ENCODE measurements at places on chromosomes 11 and 22.

DNA sequence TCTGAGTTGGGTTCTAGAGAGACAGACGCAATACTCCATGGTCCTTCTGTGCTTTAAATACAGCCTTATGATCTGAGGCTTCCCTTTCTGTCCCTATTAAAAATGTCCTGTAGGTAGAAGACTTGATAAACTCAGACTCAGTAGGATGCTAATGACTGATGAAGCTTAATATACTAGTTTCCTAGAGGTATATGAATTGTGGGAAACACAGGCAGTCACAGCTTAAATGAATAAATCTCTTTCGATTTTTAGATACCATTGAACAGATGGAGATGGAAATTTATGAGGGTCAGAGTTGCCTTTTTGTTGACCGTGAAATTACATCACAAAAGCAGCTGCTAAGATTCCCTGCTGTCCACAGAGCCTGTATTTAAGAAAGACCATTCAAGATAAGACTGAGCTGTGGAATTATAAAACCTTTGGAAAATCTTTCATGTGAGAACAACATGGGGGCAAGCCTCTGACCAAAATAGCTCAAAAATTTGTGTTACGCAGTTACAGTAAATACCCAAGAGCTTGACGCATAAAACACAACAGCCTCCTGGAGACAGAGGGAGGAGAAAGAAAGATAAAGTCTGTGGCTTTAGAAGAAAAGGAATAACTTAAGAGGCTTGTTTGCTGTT lies 172.3 kb downstream of the AASDHPPT start:
- no peak for DNase-seq

- DNase-seq: no peak
Measured at GRCh38 chr11:253886-254270, 17.1 kb downstream of the PSMD13 start.

GRCh38 chr11:119210050-119210449 lies 3.9 kb downstream of the CBL start:
- DNase-seq: no peak

- DNase-seq: no peak
Measured at GRCh38 chr11:44110231-44110679, 14.8 kb downstream of the EXT2 start.

DNA sequence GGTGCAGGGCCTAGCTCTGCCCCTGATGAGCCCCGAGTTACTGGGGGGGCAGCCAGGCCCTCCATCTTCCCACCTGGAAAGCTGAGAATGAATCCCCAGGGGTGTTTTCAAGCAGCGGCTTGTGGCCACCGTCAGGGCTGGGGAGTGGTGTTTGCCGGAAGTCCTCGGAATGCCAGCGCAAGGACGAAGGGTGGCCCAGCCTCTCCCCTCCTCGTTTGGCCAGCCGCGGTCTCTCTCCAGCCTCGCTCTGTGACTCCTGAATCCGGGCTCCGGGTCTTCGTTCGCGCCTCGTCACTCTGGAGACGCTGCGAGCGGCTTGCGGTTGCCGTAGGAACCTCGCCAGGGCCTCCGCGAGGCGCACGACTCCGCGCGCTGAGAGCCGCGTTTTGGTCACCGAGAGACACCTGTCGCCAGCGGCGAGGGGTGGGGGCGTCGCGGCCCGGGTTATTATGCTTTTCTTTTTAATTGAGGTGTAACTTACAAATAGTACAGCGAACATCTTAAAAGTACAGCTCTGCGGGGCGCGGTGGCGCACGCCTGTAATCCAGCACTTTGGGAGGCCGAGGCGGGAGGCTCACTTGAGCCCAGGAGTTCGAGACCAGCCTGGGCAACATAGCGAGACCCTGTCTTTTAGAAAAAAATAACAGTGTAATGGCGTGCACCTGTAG lies 6.3 kb upstream of the KDELR3 start:
- peak; percentile 46 for DNase-seq

DNA sequence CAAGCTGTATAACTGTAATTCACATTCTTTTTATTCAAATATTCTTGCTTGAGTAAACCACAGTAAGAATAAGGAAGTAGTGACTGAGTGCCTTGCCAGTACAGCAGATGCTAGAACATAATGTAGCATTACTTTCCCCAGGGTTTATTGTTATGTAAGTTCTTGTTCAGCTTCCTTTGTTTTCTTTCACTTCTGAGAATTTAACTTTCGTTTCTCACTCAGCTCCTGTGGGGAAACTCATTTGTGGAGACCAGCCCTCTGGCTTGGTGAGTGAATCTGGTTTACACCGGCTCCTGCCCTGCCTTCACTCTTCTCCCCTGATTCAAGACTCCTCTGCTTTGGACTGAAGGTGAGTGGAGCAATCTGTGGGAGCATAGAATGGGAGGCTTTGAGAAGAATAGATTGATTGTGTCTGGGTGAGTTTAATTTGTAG lies at the start of gene TRIM22:
Gene TRIM22, plus strand, starts transcription at position 240 of the 433 bp plus-strand sequence. CDS start 6,443 bp downstream, outside the sequence.
- peak; percentile 65 for DNase-seq

- DNase-seq: peak; percentile 42
Measured at GRCh38 chr22:29394931-29395581, 6.7 kb upstream of the AP1B1 start.

- DNase-seq: no peak
Measured at GRCh38 chr11:102473543-102473942, 21.0 kb upstream of the TMEM123 start.

DNA sequence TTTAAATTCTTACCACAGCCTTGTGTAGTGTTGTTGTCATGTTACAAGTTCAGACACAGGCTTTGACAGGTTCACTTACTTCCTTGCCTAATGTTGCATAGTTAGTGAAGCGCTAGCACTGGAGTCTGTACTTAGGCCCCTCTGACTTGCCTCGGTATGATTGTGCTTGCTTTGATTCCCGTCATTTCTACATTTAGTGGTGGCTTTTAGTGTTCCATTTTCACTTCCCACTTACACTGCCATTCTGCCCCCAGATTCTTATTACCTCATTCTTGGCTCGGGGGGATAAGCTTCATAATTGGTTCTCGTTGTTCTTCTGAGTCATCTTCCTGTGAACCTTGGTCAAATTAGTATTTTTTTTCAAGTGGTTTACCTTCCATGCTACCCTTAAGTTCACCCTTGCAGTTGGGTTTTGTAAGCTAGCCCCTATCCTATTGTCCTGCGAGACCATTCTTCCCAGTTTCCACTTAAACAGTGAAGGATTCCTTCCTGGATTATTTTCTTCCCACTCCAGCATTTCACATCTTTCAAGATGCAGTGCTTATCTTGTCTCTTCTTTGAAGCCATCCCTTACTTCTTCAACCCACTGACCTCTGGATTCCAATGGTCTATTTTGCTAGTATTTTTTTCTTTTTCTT lies 68.7 kb downstream of the DDX10 start:
- DNase-seq: no peak

- no peak for DNase-seq
Measured at GRCh38 chr11:116855413-116855812, 18.0 kb upstream of the APOA1 start.

DNA sequence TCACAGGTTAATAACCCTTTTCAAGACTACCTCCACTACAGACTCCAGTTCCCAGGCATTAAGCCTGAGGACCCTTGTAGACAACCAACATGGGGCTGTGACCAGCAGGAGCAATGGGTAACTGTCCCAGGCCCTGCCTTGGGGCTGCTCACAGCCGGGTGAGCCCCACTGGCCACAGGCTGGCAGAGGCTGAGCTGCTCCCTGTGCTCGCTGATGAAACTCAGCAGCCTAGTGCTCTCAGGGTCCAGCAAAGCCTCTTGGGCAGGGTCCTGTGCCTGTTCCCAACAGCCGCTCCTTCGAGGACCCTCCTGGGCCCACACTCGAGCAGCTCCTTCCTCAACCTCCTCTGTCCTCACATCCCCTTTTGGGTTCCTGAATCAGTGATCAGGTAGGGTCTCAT lies 99.8 kb downstream of the VPREB1 start:
- DNase-seq: no peak

DNA sequence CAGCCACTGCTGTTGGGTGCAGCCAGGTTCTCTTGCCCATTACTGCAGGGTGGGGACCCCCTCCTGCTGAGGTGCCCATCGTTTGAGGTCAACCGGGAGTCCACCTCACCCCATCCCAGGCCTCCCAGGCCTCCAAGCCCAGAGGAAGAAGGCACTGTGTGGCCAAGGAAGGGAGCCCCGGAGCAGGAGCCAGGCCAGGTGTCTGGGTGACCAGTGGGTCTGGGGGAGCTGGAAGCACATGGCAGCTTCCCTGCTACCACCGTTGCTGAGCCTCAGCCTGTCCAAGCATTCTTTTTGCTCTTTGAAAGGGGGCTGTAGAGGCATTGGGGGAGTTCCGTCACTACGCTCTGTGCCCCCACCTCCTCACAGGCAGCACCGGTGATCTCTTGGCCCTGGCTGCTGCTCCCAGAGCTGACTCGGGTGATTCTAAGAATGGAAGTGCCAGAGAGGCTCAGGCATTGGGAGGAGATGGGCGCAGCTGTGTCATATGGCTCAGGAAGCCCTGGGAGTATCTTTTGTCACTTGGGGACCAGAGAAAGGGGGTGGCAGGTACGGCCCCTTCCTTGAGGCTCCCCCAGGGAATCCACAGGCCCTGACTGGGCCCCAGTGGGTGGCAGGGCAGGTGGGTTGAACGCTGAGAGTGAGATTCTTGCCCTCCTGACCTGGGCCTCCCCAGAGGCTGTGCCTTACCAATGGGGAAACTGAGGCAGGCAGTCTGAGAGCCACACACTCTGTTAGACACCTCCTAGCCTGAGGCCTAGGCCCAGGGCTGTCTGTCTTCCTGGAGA lies 1.9 kb downstream of the SEPTIN5 start:
- no peak for DNase-seq

- no peak for DNase-seq
Measured at GRCh38 chr11:111077530-111078322, 167.8 kb upstream of the POU2AF2 start.

- DNase-seq: no peak
Measured at GRCh38 chr22:17775781-17776465, 1.7 kb upstream of the BID start.

- DNase-seq: no peak
Measured at GRCh38 chr11:133733631-133734030, 111.7 kb downstream of the SPATA19 start.

- peak; percentile 89 for DNase-seq
Measured at GRCh38 chr11:132126973-132127899, 756.8 kb downstream of the NTM start.
